Activated CD4-positive, alpha-beta T cell treated with anti-CD3 and anti-CD28 coated beads for 36 hours (primary cell): ENCODE measurements at places on chromosomes 13 and 19. TPM values are rescaled to one million over a fixed set of nuclear protein-coding genes. Genes with fewer than 3 reads are reported as not detected.

The DNAJC3 gene
- total RNA-seq, result 13.4 TPM

The ELAVL1 gene
- total RNA-seq, result 149 TPM

The DLL3 gene
- 0.94 TPM for total RNA-seq

The ATCAY gene
- 0.07 TPM for total RNA-seq

The RASGRP4 gene
- 5.6 TPM for total RNA-seq

The ZFR2 gene
- total RNA-seq, result 0.23 TPM

The SHD gene
- not detected for total RNA-seq

The OR7A5 gene
- total RNA-seq, result not detected

The DUXA gene
- not detected for total RNA-seq

The DZIP1 gene
- 0.39 TPM for total RNA-seq

The DAPK3 gene
- 26.7 TPM for total RNA-seq

The CRB3 gene
- 1.2 TPM for total RNA-seq

The CRX gene
- total RNA-seq, result not detected

The SIGLEC8 gene
- not detected for total RNA-seq

The ZNF226 gene
- 15.2 TPM for total RNA-seq

The SCN1B gene
- 1.3 TPM for total RNA-seq

The FCAR gene
- total RNA-seq, result not detected

The PPM1N gene
- 3.1 TPM for total RNA-seq

The ZNF383 gene
- 8.5 TPM for total RNA-seq

The SPC24 gene
- 72.2 TPM for total RNA-seq

The MBD3L2 gene
- not detected for total RNA-seq

The MEIOSIN gene
- not detected for total RNA-seq

The ZNF154 gene
- total RNA-seq, result 4.4 TPM

The KIR2DL4 gene
- not detected for total RNA-seq

The CRLF1 gene
- not detected for total RNA-seq

The FARP1 gene
- 0.25 TPM for total RNA-seq

The MUC16 gene
- total RNA-seq, result not detected

The TNNT1 gene
- 0.47 TPM for total RNA-seq

The GDF15 gene
- total RNA-seq, result not detected

The SYNGR4 gene
- 0.25 TPM for total RNA-seq

The THSD1 gene
- 0.19 TPM for total RNA-seq

The C5AR2 gene
- total RNA-seq, result not detected

The ZNF91 gene
- total RNA-seq, result 45.5 TPM

The FAM216B gene
- not detected for total RNA-seq

The ARL11 gene
- 0.85 TPM for total RNA-seq

The GRIN2D gene
- total RNA-seq, result 0.11 TPM

The CIC gene
- total RNA-seq, result 66.3 TPM

The SULT2A1 gene
- not detected for total RNA-seq

The PSG1 gene
- not detected for total RNA-seq

The MEGF8 gene
- 5.3 TPM for total RNA-seq

The DCLK1 gene
- not detected for total RNA-seq

The SIGLEC12 gene
- total RNA-seq, result 1.9 TPM

The IL12RB1 gene
- 20.0 TPM for total RNA-seq

The RNF225 gene
- 0.25 TPM for total RNA-seq

The SIGLECL1 gene
- total RNA-seq, result not detected

The FKRP gene
- 12.1 TPM for total RNA-seq

The CYP4F8 gene
- total RNA-seq, result not detected

The CCDC97 gene
- total RNA-seq, result 21.4 TPM

The TNFRSF19 gene
- total RNA-seq, result not detected
